ENCODE measurements at places on chromosomes 11 and 22.

GRCh38 chr11:35398881-35399280, 20.5 kb downstream of the SLC1A2 start:
- DNase-seq = no peak

- DNase-seq = no peak
Observed at GRCh38 chr22:28243539-28243938, 324.5 kb upstream of the PITPNB start.

GRCh38 chr11:129976328-129976727, 26.3 kb downstream of the PRDM10 start:
- no peak for DNase-seq

DNA sequence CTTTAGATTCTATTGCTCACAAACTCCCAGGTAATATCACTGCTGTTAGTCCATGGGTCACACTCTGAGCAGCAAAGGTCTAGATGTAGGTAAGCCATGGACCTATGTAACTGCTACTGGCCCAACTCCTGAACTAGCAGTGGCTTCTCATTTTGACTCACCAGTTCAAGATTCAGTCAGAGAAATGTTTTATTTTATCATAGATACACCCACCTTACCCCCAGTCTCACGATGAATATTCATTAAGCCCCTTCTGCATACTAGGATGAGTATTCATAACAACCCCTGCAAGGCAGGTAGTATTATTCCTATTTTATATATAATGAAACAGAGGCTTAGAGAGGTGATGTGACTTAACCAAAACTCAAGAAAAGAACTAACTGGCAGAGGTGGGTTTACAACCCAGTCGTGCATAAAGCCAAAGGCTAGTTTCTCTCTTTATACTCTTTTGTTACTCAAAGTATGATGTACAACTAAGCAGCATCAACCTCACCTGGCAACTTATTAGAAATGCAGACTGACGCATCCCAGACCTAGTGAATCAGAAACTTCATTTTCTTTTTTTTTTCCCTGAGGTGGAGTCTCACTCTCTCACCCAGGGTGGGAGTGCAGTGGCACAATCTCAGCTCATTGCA, 957.6 kb upstream of the CCDC90B start:
- DNase-seq = no peak

GRCh38 chr22:36135306-36135980, 25.1 kb downstream of the APOL3 start:
- DNase-seq = no peak

GRCh38 chr11:36030731-36031281, 86.9 kb downstream of the LDLRAD3 start:
- DNase-seq = peak; percentile 36

DNA sequence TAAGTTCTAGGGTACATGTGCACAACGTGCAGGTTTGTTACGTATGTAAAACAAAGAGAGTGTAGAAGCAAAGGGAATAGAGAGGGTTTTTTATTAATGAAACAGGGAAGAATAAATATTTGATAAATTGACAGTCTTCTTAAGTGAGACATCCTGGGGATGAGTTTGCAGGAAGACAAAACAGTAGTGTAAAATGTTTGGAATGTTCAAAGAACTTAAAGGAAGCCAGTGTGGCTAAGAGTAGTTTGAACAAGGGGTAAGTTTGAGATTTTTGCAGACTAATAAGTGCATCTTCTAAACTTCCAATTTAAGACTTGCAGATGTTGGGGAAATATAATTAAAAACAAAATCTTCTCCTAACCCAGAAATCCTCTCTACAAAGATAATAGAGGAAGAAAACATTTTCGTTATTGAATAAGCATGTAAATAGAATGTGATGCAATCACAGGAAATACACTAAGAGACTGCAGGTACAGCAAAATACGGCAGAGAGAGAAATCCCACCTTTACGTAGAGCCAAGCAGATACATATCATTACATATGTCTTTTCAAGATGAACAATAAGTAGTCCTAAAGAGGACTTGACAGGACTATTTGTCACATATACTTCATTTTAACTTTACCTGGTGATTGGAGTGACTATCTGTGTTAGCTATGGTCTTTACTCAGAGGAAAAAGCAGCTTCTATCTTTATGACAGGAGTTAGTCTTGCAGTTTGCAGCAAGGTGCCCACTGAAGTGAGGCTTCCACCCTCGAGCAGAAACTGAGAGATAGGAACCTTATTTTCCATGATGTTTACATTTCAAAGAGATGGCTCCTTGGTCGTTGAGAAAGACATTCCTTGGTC, 402.1 kb downstream of the CNTN5 start:
- no peak for DNase-seq

GRCh38 chr11:104487046-104487806, 323.3 kb upstream of the PDGFD start:
- no peak for DNase-seq

- DNase-seq = no peak
Observed at GRCh38 chr11:78189851-78190250, 1.1 kb downstream of the USP35 start.

DNA sequence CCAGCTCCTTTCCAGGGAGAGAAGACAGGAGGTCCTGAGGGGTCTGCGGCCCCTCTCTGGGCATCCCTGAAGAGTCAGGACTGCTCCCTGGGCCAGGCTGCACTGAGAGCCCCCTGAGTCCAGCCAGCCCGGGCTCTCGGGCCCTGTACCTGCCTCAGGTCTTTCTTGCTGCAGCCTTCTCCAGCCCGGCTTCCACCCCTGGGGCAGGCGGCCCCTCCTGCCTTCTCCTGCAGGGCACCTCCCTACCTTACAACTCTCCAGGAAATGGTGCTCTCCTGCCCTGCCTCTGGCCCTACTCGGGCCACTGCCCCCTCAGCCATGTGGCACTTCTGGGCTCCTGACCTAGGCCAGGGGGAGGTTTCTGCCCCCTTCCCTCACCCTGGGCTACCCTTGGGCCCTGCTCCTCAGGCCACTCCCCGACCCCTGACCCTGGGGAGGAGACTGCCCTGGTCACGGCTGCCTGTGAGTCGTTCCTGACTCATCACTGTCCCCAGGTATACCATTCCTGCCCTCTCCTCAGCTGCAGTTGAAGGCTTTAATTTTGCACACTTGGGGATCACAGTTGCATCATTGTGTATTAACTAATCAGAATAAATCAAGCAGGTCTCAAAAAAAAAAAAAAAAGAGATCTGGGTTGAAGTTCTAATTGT, 251.1 kb downstream of the NXPE2 start:
- no peak for DNase-seq

DNA sequence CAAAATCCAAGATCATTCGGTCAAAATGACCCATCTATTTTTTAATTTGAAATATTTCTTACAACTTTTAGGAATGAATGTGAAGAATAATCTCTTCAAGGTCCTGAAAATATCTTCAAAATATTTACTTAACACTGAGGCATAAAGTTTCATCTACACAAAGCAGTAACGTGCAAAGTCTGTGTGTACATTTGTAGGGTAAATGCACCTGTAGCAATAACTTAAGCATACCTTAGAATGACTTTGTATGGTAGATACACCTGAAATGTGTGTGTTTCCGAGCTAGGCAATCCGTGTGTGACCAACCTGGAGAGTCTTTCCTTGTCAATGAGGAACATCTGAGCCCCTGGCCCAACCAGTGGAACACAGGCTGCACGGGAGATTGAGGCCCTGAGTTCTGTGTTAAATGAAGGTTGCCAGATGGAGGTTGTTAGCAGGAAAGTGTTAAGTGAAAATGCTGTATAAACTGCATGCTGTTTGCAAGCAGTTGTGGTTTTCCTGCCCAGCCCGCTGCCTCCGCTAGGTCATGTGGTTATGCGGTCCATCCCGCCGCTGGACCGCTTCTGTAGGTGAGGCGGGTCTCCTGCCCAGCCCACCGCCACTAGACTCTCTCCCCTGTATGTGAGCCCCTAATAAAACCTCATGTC, 7.6 kb upstream of the CTR9 start:
- DNase-seq = no peak

GRCh38 chr22:48234011-48234410, 1471.6 kb downstream of the TBC1D22A start:
- DNase-seq = no peak

DNA sequence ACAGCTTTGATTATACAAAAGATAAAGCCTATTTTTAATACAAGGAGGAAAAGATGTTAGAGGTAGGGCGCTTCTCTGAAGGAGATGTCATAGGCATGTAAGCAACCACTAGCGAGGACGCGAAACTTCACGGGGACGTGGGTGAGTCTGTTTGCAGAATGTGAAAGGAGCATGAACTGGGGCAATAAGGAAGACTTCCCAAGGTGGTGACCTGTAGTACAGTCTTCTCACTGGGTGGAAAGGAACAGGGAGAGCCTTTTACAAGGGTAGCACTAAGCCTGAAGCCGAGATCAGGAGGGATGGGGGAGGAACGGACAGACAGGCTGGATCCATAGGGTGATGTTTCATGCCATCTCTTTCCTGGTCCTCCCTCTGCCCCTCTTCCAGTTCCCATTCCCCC, 10.0 kb upstream of the MICAL2 start:
- DNase-seq = no peak

- DNase-seq = no peak
Observed at GRCh38 chr11:26974069-26974783, 19.7 kb upstream of the FIBIN start.

- no peak for DNase-seq
Observed at GRCh38 chr11:8347978-8348377, 84.3 kb upstream of the LMO1 start.

- DNase-seq = no peak
Observed at GRCh38 chr11:45267652-45268299, 18.4 kb downstream of the SYT13 start.

GRCh38 chr11:122077459-122077858, 38.6 kb downstream of the BLID start:
- DNase-seq = no peak

DNA sequence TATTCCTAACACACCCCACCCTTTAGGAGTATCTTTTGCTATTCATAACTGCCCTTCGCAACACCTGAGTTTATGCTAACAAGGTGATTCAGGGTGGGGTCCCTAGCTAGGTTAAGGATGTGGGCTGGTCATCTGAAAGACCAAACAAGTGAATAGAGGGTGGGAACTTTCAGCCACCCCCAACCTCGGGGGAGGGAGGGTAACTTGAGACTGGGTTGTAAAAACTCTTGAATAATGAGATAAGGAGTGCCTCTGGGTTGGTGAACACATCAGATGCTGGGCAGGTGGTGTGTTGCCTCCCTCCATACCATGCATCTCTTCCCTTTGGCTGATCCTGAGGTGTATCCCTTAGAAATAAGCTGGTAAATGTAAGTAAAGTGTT, 111.5 kb downstream of the SWAP70 start:
- DNase-seq = no peak

DNA sequence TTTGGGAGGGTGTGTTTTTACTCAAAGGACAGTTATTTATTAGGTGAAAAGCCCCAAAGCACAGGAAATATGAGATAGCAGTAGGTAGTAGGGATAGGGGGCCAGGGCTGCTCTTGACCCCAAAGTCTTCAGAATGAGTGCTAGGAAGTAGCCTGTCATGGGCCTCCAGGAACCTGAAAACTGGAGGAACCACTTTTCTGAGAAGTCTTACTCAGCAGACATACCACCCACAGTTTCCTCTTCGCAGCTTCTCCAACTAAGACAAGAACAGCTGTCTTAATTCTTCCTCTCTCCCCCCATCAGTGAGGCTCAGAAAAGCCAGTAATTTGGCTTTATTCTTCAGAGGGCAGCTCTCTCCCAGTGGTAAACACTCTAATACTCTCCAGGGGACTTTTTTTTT, 84.0 kb upstream of the CTSC start:
- DNase-seq = no peak

- DNase-seq = no peak
Observed at GRCh38 chr11:46069595-46069994, 51.7 kb downstream of the PHF21A start.

GRCh38 chr11:46338988-46339666, 8.1 kb upstream of the DGKZ start:
- no peak for DNase-seq

DNA sequence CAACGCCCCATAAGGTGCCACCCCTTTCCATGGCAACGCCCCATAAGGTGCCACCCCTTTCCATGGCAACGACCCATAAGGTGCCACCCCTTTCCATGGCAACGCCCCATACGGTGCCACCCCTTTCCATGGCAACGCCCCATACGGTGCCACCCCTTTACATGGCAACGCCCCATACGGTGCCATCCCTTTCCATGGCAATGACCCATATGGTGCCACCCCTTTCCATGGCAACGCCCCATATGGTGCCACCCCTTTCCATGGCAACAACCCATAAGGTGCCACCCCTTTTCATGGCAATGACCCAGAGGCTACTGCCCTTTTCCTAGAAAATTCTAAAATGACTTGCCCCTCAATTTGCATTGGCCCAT, 72.1 kb downstream of the BRD1 start:
- DNase-seq = no peak

GRCh38 chr11:9150926-9151325, 59.5 kb upstream of the SCUBE2 start:
- no peak for DNase-seq

- DNase-seq = peak; percentile 62
Observed at GRCh38 chr11:124402326-124402922, 3.6 kb upstream of the OR8B3 start.

DNA sequence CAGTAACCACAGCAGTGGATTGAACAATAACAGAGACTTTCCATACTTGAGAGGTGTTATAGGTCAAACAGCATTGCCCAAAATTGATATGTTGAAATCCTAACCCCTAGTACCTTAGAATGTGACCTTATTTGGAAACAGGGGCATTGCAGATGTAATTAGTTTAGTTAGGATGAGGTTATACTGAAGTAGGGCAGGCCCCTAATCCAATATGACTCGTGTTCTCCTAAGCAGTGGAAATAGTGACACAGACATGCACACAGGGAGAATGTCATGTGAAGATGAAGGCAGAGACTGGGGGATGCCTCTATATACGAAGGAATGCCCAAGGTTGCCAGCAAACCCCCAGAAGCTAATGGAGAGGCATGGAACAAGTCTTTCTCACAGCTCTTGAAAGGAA, 270.5 kb downstream of the TENM4 start:
- DNase-seq = no peak

DNA sequence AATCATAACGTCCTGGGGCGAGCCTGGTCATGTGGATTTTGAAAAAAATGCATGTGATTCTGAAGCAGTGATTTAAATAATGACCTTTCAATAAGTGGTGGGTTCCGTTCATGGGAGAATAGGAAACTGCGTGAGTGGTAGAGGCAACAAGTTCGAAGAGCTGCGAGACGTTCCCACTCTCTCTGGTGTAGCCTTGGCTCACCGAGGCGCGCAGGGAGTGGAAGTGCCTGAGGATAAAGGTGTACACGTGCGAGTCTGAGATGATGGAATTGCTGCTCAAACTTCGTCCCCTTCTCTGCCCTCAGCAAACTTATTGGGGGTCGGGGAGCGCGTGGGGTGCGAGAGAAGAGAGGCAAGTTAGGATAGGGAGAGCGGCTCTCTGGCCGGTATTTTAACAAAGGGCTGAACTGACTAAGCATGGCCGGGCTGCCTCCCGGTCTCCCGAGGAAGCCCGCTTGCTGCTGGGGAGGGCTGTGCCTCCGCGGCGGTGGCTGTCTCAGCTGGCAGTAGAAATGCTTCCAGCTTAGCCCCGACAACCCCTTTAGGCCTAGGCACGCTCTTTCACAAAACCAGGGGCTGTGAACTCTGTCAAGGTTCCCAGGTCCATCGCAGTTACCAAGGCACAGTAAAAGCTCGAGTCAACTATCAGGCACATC, 875 bp upstream of the STT3A start:
- DNase-seq = no peak

Data from AG04449 (cell line).